ENCODE measurements at places on chromosomes 6 and 20.

DNA sequence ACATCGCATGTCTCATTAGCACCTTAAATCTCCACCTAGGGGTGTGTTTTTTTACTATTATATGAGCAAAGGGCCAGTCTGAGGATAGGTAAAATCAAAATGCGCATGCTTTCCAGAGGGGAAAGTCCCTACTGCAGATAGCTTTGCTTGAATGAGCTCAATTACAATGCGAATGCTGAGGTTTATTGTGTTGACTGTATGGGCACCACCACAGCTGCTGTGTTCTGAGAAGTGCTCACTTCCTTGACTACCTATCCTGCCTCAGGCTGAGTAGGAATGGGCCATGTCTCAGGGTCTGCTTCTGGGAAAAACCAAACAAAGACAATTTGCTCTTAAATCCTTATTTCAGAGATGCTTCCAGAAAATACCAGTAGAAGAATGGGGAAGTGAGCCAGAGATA is 36.6 kb downstream of the MOCS1 start:
- H3K36me3 ChIP-seq: no peaks in the 10 kb centered on the region
- no peak overlapping the region for H3K4me3 ChIP-seq
- no peak for DNase-seq
- no peak overlapping the region for H3K27ac ChIP-seq
- peaks cover 5% of the 10 kb centered on the region for H3K27me3 ChIP-seq

- no peaks in the 10 kb centered on the region for H3K36me3 ChIP-seq
- H3K4me3 ChIP-seq: no peak overlapping the region
- no peaks in the 10 kb centered on the region for H3K4me1 ChIP-seq
- H3K27me3 ChIP-seq: peaks cover 10% of the 10 kb centered on the region
- no peak overlapping the region for H3K27ac ChIP-seq
Measured at GRCh38 chr20:9609887-9610502, 95.6 kb downstream of the LAMP5 start.

- no peak overlapping the region for H3K27ac ChIP-seq
- no peak for DNase-seq
- H3K4me3 ChIP-seq: no peak overlapping the region
- no peaks in the 10 kb centered on the region for H3K27me3 ChIP-seq
- no peaks in the 10 kb centered on the region for H3K36me3 ChIP-seq
Measured at GRCh38 chr20:62677678-62678077, 31.0 kb upstream of the NTSR1 start.

- no peaks in the 10 kb centered on the region for H3K36me3 ChIP-seq
- DNase-seq: no peak
- H3K27me3 ChIP-seq: peaks cover 55% of the 10 kb centered on the region
- H3K4me1 ChIP-seq: no peaks in the 10 kb centered on the region
- H3K27ac ChIP-seq: no peak overlapping the region
Measured at GRCh38 chr6:117276778-117277316, 11.5 kb downstream of the VGLL2 start.

DNA sequence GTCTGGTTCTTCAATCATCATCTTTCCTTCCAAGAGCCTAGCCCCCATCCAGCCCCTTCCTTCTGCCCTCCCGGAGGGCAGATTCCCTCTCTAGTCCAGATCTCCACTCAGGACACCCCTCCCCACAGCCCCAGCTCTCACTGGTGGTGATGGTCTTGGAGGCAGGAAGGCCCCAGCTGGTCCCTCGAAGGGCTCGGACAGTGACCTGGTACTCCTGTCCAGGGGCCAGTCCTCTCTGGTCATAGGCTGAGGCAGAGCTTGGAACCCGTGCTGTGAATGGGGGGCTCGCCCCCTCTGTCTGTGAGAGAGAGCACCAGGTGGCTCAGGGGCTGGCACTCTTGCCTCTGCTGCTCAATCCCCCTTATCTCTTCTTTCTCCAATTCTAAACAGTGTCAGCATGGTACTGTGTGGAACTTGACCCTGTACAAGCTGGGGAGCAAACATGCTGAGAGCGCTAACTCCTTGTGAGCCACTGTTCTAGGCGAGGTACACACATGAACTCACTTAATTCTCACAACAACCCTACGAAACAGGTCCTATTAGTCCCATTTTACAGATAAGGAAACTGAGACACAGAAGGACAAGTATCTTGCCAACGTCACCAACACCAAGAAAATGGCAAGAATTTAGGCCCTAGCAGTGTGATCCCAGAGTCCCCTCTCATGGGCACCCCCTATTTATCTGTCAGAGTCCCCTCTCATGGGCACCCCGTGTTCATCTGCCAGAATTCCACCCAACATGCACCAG is 19.9 kb downstream of the TNXB start:
- no peak overlapping the region for H3K4me3 ChIP-seq
- H3K36me3 ChIP-seq: no peaks in the 10 kb centered on the region
- no peak for DNase-seq
- H3K4me1 ChIP-seq: peaks cover 8% of the 10 kb centered on the region

GRCh38 chr20:33983371-33983770 is 10.3 kb upstream of the RALY start:
- no peaks in the 10 kb centered on the region for H3K36me3 ChIP-seq
- DNase-seq: no peak
- H3K27me3 ChIP-seq: peaks cover 15% of the 10 kb centered on the region
- H3K27ac ChIP-seq: no peak overlapping the region
- no peak overlapping the region for H3K4me3 ChIP-seq

DNA sequence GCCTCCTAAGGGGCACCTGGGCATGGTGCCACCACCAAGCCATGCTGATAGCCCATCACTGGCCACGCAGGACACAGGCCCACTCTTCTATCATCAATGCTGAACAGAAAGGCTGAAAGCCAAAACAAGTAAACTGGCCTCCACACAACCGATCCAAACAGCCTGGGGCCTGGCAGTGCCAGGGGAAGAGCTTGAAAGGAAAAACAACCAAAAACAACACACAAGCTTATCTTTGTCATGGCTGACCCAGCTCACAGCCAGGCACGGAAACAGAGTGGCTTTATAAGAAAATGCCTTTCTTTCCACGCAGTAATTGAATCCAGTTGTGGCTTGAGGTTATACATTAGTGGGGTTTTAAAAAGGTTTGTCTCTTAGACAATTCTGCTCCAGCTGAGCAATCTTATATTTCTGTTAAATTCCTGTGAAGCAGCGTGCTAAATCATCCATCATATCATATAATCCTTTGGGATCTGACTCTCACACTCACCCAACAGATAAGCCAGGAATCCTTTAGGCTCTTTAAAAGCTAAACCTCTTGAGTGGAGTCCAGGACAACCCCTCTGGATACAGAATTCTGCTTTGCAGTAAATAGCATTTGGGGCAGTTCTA is 65.4 kb upstream of the SLC22A16 start:
- H3K4me1 ChIP-seq: peaks cover 17% of the 10 kb centered on the region
- DNase-seq: no peak
- H3K36me3 ChIP-seq: peaks cover 6% of the 10 kb centered on the region
- H3K4me3 ChIP-seq: no peak overlapping the region

GRCh38 chr20:44835116-44835515 is 24.8 kb upstream of the RIMS4 start:
- DNase-seq: no peak
- peaks cover 35% of the 10 kb centered on the region for H3K27me3 ChIP-seq
- H3K4me3 ChIP-seq: no peak overlapping the region
- peaks cover 7% of the 10 kb centered on the region for H3K4me1 ChIP-seq
- no peak overlapping the region for H3K27ac ChIP-seq

DNA sequence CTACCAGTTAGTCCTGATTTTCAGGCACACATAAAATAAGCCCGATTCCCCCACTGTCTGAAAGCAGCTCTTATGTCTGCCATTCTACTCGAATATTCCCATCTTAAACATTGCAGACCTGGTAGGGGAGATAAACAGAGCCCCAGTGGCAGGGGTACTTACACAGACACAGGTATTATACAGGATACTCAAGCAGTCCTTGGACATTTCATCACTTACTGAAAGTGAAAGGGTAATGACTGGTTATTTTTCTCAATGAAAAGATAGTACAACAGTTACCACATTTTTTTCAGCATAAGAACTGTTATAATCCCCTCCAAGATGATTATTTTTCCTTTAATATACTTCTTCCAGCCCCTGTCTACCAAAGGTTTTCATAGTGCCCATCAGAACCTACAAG is 37.8 kb downstream of the TRPC4AP start:
- peaks cover 53% of the 10 kb centered on the region for H3K4me1 ChIP-seq
- no peaks in the 10 kb centered on the region for H3K27me3 ChIP-seq
- DNase-seq: no peak
- H3K4me3 ChIP-seq: peak overlapping the region; percentile 77
- H3K27ac ChIP-seq: peak overlapping the region; percentile 83

DNA sequence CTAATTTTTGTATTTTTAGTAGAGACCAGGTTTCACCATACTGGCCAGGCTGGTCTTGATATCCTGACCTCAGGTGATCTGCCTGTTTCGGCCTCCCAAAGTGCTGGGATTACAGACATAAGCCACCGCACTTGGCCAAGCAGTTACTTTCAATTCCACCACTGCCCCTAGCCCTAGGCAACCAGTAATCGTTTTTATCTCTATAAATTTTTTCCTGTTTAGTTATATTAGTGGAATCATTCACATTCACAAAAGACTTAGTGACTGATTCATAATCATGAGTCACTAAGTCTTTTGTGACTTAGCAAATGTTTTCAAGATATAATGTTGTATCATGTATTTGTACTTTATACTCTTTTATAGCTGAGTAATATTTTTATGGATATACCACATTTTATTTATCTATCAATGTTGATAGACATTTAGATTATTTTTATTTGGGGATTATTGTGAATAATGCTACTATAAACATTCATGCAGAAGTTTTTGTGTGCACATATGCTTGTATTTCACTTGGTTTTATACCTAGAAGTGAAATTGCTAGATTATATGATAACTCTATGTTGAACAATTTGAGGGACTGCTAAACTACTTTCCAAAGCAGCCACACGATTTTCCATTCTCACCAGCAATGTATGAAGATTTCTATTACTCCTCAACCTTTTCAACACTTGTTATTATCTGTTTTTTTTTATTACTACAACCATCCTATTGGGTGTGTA is 421.4 kb upstream of the ID4 start:
- no peak overlapping the region for H3K27ac ChIP-seq
- no peaks in the 10 kb centered on the region for H3K27me3 ChIP-seq
- H3K36me3 ChIP-seq: no peaks in the 10 kb centered on the region
- H3K4me1 ChIP-seq: no peaks in the 10 kb centered on the region

GRCh38 chr6:35194390-35194789 is 19.4 kb upstream of the SCUBE3 start:
- DNase-seq: no peak
- peaks cover 22% of the 10 kb centered on the region for H3K27me3 ChIP-seq
- peak overlapping the region; percentile 58 for H3K27ac ChIP-seq
- H3K36me3 ChIP-seq: no peaks in the 10 kb centered on the region
- peaks cover 10% of the 10 kb centered on the region for H3K4me1 ChIP-seq

DNA sequence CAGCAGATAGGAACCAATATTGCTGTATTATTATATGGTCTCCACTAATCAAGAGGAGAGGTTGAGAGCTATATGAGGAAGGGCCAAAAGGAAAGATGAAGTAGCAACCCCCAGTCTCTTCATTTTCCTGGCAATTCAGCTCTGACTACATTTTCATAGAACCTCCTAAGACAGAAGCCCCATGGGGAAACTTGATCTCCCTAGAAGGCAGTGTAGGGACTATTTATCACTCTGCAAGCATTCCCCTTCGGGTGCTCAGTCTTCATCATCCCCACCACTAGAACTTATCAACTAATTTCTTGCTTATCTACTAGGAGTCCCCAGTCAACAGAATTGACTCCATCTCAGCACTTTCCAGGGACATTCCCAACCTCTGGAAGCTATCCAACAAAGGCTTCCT is 25.5 kb upstream of the ITCH start:
- H3K36me3 ChIP-seq: no peaks in the 10 kb centered on the region
- H3K4me1 ChIP-seq: peaks cover 24% of the 10 kb centered on the region
- no peaks in the 10 kb centered on the region for H3K27me3 ChIP-seq
- peak overlapping the region; percentile 60 for H3K27ac ChIP-seq
- peak overlapping the region; percentile 70 for H3K4me3 ChIP-seq

DNA sequence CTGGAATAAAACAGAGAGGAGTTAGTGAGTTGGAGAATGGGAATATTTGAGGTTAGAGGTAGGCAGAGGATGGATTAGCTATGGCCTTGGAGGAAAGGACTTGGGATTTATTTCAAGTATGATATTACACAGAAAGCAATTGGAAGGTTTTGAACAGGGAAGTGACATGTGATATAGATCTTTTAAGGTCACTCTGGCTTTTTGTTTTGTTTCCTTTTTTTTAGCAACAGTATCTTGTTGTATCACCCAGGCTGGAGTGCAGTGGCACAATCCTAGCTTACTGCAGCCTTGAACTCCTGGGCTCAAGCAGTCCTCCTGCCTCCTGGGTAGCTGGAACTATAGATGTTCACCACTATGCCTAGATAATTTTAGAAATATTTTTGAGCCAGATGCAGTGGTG is 190.3 kb downstream of the UTRN start:
- H3K27me3 ChIP-seq: no peaks in the 10 kb centered on the region
- H3K36me3 ChIP-seq: peaks cover 37% of the 10 kb centered on the region

- H3K27me3 ChIP-seq: peaks cover 8% of the 10 kb centered on the region
- H3K36me3 ChIP-seq: no peaks in the 10 kb centered on the region
- no peak overlapping the region for H3K27ac ChIP-seq
- H3K4me3 ChIP-seq: no peak overlapping the region
Measured at GRCh38 chr6:12335131-12335527, 45.0 kb downstream of the EDN1 start.

- H3K27ac ChIP-seq: no peak overlapping the region
- DNase-seq: no peak
- no peak overlapping the region for H3K4me3 ChIP-seq
- H3K27me3 ChIP-seq: no peaks in the 10 kb centered on the region
Measured at GRCh38 chr20:57612436-57612835, 7.8 kb downstream of the ZBP1 start.

GRCh38 chr6:160202411-160202810 is 56.2 kb downstream of the SLC22A2 start:
- no peak overlapping the region for H3K4me3 ChIP-seq
- H3K27ac ChIP-seq: no peak overlapping the region
- H3K27me3 ChIP-seq: peaks cover 23% of the 10 kb centered on the region
- no peak for DNase-seq
- H3K36me3 ChIP-seq: no peaks in the 10 kb centered on the region
- H3K4me1 ChIP-seq: peaks cover 3% of the 10 kb centered on the region

DNA sequence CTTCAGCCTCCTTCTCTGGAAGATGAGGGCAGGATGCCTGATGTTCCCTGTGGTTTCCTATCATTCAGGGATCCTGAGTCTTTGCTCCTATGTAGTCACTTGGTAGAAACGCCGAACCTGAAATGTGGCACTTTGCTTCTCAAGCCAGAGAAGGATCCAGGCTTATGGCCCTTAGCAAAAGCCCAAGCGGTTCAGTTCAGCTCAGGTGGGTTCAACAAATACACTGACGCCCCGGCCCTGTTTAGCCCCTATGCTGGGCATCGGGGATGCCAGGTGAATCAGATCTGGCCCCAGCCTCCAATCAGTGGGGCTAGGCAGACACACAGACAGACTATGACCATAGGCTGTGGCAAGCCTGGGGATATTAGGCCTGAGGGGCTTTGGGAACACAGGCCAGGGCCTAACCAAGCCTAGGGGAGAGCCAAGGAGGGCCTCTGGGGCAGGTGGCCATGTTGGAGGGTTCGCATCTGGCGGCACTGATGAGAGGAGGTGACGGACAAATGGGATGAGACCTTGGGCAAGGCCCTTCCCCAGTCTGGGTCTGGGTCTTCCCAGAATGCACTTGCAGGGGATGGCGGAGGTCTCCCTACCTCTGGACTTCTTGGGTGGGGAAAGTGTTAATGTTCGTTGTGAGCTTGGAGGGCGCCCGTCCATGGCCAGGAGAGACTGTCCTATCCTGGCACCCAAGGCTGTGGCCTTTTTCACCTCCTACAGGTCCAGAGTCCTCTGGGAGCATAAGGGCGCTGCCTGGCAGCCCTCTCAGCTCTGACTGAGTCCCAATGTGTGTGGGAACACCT is 17.6 kb upstream of the SRC start:
- no peak overlapping the region for H3K4me3 ChIP-seq
- no peak overlapping the region for H3K27ac ChIP-seq
- no peaks in the 10 kb centered on the region for H3K36me3 ChIP-seq
- peaks cover 2% of the 10 kb centered on the region for H3K4me1 ChIP-seq
- DNase-seq: no peak

Data from natural killer cell treated with Interleukin-12 subunit alpha and Interleukin-12 subunit beta and Interleukin-15 and Interleukin-18, amount 100 ng/mL, for 72 hours (primary cell).